Lung (tissue), 17 donors: ENCODE measurements at places on chromosomes 4 and X. TPM values are rescaled to one million over a fixed set of nuclear protein-coding genes. Genes with fewer than 3 reads are reported as not detected.

- no peaks in the 10 kb centered on the region for H3K36me3 ChIP-seq
- no peaks in the 10 kb centered on the region for H3K27me3 ChIP-seq
- DNase-seq = peak; percentile 94
- H3K4me3 ChIP-seq = peak within 1 kb of the TSS; percentile 93
- peak within 1 kb of the TSS; percentile 81 for H3K27ac ChIP-seq
- peaks cover 4% of the 10 kb centered on the region for H3K4me1 ChIP-seq
These were observed at the start of gene HERC6 for GRCh38 chr4:88378691-88379559. TSS of gene HERC6 (plus strand) at chr4:88378852. CDS start at chr4:88378922, 70 bp downstream.

GRCh38 chr4:185004562-185005218 lies 13.6 kb upstream of the HELT start:
- no peaks in the 10 kb centered on the region for H3K36me3 ChIP-seq
- no peaks in the 10 kb centered on the region for H3K4me1 ChIP-seq
- no peak overlapping the region for H3K4me3 ChIP-seq

DNA sequence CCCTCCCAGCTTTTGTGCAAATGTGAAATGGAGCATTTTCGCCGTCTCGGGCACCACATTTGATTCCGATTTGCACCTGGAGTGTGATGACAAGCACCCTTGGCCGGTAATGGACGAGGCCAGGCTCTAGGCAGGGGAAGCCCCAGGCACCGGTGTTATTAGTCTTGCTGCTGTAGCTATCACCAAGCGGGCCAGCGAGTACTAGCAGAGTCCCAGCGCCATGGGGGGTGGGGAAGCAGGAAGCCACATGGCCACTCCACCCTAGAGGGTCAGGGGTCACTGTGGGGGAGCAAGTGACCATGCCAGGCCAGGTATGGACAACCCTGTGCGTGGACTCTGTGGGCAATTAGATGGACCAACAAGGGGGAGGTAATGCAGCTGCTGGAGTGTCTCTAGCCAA lies 88.8 kb downstream of the CPZ start:
- peaks cover 18% of the 10 kb centered on the region for H3K27me3 ChIP-seq
- H3K4me3 ChIP-seq = no peak overlapping the region
- H3K27ac ChIP-seq = no peak overlapping the region
- H3K36me3 ChIP-seq = no peaks in the 10 kb centered on the region
- DNase-seq = no peak

GRCh38 chr4:13190093-13190721 lies 293.9 kb downstream of the RAB28 start:
- DNase-seq = no peak
- H3K27ac ChIP-seq = no peak overlapping the region
- H3K4me1 ChIP-seq = no peaks in the 10 kb centered on the region
- no peak overlapping the region for H3K4me3 ChIP-seq
- H3K27me3 ChIP-seq = no peaks in the 10 kb centered on the region
- no peaks in the 10 kb centered on the region for H3K36me3 ChIP-seq

DNA sequence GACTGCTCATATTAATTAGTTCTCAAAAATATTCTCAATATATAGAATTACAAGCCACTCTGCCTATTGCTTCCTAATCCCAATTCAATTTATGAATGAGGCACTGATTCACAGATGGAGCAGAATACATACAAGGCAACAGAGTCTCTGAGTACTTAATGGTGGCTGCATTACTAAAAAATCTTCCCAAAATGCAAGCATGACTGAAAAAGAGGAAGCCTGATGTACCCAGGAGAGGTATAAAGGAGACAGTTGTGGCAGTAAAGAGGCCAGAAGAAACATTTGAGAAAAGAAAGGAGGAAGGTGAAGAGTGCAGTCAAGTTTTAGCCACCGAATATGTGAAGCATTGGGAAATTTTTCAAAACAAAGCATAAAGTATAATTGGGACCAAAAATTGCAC lies 163.2 kb upstream of the INTU start:
- no peak overlapping the region for H3K4me3 ChIP-seq
- H3K4me1 ChIP-seq = no peaks in the 10 kb centered on the region

DNA sequence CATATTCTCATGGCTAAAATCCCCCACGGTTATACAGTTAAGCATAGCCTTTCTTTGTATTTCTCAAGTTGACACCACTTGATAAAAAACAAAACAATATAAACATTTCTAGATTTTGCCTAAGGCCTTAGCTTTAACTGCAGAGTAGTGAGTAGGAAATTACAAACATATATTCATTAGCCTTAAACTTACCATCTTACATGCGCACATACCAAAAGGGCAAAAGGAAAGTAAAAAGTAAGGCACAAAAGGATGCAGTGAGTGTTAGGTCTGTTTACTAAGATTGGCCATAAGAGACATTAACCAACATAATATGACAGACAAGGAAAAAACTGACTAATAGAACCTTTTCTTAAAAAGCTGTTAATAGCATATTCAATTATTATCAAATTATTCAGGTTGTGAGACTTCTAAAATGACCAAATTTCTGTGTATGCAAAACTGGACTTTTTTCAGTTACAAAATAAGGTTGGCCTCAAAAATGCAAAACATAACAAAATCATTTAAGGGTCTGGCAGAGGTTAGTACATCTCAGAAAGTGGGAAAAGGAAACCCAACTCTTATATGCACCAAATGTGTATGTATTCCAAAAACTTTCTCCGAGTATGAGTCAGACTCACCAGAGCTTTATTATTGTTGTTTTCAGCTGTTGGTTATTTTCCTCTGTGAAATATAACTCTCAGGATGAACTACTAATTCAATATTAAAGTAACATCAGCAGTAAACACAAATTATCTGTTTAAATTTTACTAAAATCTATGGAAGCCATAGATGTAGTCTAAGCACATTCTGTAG lies 39.9 kb downstream of the SEPSECS start:
- H3K27ac ChIP-seq = no peak overlapping the region
- no peak for DNase-seq
- no peak overlapping the region for H3K4me3 ChIP-seq
- peaks cover 4% of the 10 kb centered on the region for H3K36me3 ChIP-seq

- H3K4me1 ChIP-seq = no peaks in the 10 kb centered on the region
- H3K4me3 ChIP-seq = no peak overlapping the region
- H3K36me3 ChIP-seq = peaks cover 9% of the 10 kb centered on the region
- no peaks in the 10 kb centered on the region for H3K27me3 ChIP-seq
- H3K27ac ChIP-seq = no peak overlapping the region
These were observed 23.2 kb upstream of the ZCCHC13 start for GRCh38 chrX:74280759-74281158.

DNA sequence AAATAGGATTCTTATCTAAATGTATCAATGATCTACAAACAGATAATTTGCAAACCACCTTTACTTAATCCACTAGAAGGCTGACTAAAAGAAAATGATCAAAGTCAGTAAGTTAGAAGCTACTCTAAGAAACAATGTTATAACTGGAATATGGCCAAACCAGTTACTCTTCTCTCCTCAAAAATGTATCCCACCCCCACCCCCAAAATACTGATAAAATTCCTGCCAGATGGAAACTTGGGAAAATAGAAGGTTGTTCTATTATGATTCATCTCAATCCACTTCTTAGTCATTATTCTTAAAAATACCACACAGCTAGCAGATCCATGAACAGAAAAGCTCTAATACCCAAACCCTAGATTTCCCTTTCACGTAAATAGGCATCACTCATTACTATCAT lies 206.4 kb downstream of the KLHL13 start:
- H3K27ac ChIP-seq = no peak overlapping the region
- H3K4me3 ChIP-seq = no peak overlapping the region
- no peaks in the 10 kb centered on the region for H3K36me3 ChIP-seq
- H3K4me1 ChIP-seq = no peaks in the 10 kb centered on the region
- DNase-seq = no peak

GRCh38 chr4:113482325-113482724 lies 279.2 kb downstream of the CAMK2D start:
- H3K4me1 ChIP-seq = no peaks in the 10 kb centered on the region
- no peaks in the 10 kb centered on the region for H3K27me3 ChIP-seq
- H3K36me3 ChIP-seq = peaks cover 9% of the 10 kb centered on the region
- no peak overlapping the region for H3K4me3 ChIP-seq
- no peak overlapping the region for H3K27ac ChIP-seq
- no peak for DNase-seq

GRCh38 chrX:24371391-24371972 lies 11.0 kb downstream of the SUPT20HL1 start:
- H3K36me3 ChIP-seq = no peaks in the 10 kb centered on the region
- H3K27ac ChIP-seq = no peak overlapping the region
- H3K4me3 ChIP-seq = no peak overlapping the region

- no peaks in the 10 kb centered on the region for H3K4me1 ChIP-seq
- no peak for DNase-seq
- H3K27me3 ChIP-seq = no peaks in the 10 kb centered on the region
- H3K27ac ChIP-seq = no peak overlapping the region
- H3K4me3 ChIP-seq = no peak overlapping the region
These were observed 37.7 kb upstream of the LRBA start for GRCh38 chr4:151052785-151053184.

- H3K36me3 ChIP-seq = no peaks in the 10 kb centered on the region
- DNase-seq = peak; percentile 98
- H3K4me1 ChIP-seq = no peaks in the 10 kb centered on the region
- H3K27ac ChIP-seq = peak overlapping the region; percentile 74
- H3K4me3 ChIP-seq = no peak overlapping the region
- H3K27me3 ChIP-seq = peaks cover 18% of the 10 kb centered on the region
These were observed 75.1 kb upstream of the USP9X start for GRCh38 chrX:41009850-41010846.

DGKK gene
- polyA plus RNA-seq = 0.02 TPM

HPSE gene
- polyA plus RNA-seq = 7.7 TPM

TIGD4 gene
- 0.33 TPM for polyA plus RNA-seq

RTL5 gene
- 2.8 TPM for polyA plus RNA-seq

WNK3 gene
- 0.16 TPM for polyA plus RNA-seq

AWAT2 gene
- not detected for polyA plus RNA-seq

GAGE12H gene
- not detected for polyA plus RNA-seq

MED14 gene
- 9.1 TPM for polyA plus RNA-seq

HDX gene
- 0.43 TPM for polyA plus RNA-seq
